ENCODE measurements at places on chromosomes 12 and 14.

GRCh38 chr14:102811254-102811963 lies 34.2 kb downstream of the TRAF3 start:
- no peak for DNase-seq

DNA sequence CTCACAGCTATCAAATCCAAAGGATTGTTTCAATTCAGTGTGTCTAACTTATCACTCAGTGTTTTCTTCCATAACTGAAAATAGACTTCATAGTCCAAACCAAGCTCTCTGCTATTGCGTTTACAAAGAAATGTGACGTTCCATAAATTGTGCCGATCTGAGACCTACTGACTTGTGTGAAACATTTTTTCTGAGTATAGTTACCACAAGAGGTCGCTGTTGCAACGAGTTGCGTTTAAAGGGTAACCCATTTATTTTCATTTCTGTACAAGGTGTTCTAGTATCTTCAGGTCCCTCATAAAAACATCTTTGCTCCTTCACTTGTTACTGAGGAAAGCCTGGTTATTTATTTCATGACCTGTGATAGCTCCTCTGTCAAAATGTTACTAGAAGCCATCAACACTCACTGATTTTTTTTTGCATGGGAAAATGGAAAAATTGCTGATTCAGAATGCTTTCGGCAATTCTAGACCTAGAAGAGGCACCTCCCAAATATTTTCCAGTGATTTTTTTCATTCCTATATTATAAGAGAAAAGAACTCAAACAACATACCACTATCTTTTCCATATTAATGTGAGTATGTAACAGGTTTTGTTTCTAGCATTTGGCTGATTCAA lies 60.9 kb upstream of the OR4E1 start:
- no peak for DNase-seq

GRCh38 chr12:94973221-94973620 lies 30.3 kb downstream of the NDUFA12 start:
- no peak for DNase-seq

DNA sequence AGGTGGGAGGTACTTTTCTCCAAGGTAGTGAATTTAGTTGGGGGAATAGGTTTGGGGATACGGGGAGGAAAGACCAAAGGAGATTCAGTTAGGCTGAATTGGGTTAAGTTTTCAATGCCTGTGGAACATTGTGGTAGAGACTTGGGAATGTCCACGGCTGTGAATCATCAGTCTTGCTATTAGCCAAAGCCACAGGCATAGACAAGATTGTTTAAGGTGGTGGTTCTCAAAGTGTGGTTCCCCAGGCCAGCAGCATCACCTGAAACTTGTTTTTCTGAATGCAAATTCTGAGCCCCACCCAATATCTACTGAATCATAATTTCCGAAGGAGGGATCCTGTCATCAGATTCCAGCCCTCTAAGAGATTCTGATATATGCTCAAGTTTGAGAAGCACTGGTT lies 316.2 kb downstream of the EGLN3 start:
- DNase-seq, result no peak

DNA sequence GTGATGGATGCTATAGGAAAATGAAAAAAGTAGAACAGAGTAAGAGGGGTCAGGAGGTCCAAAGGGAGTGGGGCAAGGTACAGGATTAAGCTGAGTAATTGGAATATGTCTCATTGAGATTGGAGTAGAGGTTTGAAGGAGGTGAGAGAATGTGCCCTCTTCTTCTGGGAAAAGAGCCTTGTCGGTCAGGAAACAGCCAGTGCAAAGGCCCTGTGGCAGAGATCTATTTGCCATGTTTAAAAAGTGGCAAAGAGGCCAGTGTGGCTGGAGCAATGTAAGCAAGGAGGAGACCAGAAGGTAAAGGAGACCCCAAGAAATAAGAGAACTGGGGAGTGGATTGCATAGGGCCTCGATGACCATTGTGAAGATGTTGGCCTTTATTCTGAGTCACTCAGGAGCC lies 706.5 kb downstream of the MED13L start:
- no peak for DNase-seq

GRCh38 chr12:71685312-71685906 lies 473 bp upstream of the TMEM19 start:
- no peak for DNase-seq

- DNase-seq, result no peak
Measured at GRCh38 chr12:103369929-103370328, 125.8 kb downstream of the C12orf42 start.

GRCh38 chr14:30125322-30125979 lies 197.8 kb upstream of the PRKD1 start:
- DNase-seq, result no peak

GRCh38 chr14:84129941-84130340 lies 1400.0 kb upstream of the FLRT2 start:
- no peak for DNase-seq

GRCh38 chr12:87807086-87807485 lies 222.1 kb downstream of the C12orf50 start:
- DNase-seq, result no peak

- no peak for DNase-seq
Measured at GRCh38 chr14:32941668-32942065, 3.0 kb downstream of the NPAS3 start.

DNA sequence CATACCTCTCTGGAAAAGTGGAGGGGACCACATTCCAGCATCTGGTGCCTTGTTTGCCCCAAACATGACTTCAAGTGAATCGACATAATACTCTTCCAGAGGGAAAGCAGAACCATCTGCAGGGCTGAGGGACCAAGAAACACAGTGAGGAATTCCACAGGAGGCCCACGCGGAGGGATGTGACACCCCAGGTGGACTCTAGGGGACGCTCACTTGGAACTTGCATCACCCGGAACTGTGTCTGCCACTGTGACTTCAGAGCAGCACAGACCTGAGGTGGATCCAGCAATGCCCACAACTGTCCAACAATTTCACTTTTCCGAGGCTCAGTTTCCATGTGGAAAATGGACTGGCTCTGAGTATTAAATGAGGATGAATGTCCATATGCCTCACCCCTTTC lies 14.3 kb upstream of the CLMN start:
- DNase-seq, result no peak

GRCh38 chr12:13124656-13125505 lies 21.4 kb upstream of the GSG1 start:
- DNase-seq, result no peak

- no peak for DNase-seq
Measured at GRCh38 chr14:90023176-90023896, 38.5 kb upstream of the KCNK13 start.

GRCh38 chr14:44029933-44030332 lies 477.1 kb downstream of the FSCB start:
- DNase-seq, result no peak
